NT2/D1 (cell line): ENCODE measurements at places on chromosomes 5 and 9.
A peak's percentile ranks its signal among the peaks of the same experiment; 100 is the strongest.

DNA sequence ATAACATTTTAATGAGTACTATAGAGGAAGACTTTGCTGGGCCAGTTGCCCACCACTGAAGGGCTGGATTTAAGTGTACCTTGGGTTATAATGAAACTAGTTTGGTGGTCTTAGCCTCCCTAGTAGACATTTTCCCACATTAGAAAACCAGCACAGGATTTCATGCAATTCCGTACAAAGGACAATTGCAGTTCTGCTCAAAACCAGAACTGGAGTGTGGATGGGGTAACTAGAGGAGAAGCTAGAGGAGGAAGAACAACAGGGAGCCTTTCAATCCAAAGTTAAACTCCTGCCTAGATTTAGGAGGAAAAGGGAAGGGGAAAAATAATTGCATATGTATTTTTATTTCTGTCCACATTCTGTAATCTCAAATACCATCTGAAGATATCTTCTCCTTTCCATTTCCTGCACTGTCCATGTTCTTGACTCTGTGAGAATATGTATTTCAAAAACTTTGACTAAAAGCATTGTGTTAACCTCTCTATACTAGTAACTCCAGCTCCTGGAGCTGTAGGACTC is 97.5 kb upstream of the SSBP2 start:
- DNase-seq: no peak

- DNase-seq: no peak
These were observed 63.4 kb upstream of the WWC1 start for GRCh38 chr5:168227973-168228615.

DNA sequence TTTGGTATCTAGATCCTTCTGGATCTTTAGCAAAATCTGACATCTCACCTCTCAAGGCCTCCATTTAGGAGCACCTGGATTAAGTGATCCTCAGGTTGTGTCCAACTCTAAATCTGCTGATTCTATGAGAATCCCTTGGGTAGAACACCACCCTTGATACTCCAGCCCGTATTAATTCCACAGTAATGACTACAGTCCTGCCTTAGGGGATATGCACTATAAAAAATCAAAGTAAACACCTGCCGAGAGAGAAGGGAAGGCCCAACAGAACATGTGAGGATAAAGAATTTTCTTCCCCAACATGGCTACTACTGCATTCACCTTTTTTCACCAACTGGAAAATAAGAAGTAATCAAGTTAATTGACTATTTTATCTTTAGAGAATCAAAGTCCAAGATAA is 27.6 kb downstream of the DAP start:
- no peak for DNase-seq

- no peak for DNase-seq
These were observed 271.2 kb downstream of the RASEF start for GRCh38 chr9:82791692-82792091.

- no peak for DNase-seq
These were observed 52.5 kb downstream of the CXXC5 start for GRCh38 chr5:139700711-139701055.

DNA sequence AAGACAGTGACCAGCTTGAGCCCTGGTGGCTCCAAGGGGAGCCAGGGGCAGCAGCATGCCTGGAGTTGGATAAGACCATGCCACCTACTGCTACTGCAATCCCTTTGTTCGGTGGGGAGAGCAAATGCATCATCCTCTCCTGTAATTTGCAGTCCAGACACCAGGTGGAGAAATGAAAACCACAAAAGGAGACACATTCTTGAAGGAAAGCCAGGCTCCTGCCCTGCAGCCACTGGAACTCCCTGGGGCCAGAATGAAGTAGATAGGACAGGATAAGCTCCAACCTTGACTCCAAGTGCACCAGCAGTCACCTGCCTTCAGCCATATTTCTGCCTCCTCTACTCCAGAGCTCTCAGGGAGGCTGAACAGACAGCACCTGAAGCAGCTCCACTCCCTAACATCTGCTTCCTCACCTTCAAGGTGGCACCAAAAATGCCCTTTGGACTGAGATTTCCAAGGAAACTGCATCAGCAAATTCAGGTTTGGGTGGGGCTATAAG is 65.1 kb upstream of the IQGAP2 start:
- peak; percentile 74 for DNase-seq

- DNase-seq: no peak
These were observed 2.4 kb downstream of the ATG12 start for GRCh38 chr5:115838885-115839518.

- no peak for DNase-seq
These were observed 35.2 kb downstream of the SH3TC2 start for GRCh38 chr5:149027636-149028035.

DNA sequence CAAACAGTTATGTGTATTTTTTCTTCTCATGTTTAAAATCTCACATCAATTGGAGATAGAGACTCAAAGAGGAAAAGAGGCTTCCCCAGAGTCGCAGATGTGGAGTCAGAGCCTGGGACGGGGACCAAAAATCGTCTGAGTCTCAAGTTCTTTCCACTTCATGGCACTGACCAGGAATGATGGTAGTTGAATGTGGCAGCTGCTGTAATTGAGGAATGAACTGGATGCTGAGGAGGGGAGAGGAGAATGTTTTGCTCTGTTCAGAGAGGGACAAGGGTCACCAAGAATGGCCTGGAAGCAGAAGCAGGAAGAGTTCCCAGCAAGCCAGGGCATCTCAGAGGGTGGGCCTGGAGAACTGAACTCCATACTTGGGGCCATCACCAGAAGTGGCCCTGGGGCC is 103.9 kb downstream of the NSG2 start:
- no peak for DNase-seq

DNA sequence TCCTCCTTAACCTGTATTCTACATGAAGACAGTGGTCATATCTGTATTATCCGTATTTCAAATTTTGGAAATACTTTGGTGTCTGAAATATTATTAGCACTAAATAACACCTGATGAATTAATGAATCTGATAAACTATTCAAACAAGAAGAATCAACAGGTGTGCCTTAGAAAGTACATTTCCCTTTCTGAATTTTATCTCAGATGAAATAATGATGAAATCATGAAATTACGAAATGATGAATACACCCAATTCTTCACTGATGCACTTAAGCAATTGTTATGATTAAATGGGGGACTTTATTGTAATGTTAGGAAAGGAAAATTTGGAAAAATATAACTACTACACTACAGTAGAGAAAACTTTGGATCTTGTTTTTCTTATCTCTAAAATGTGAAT is 313.6 kb downstream of the HCN1 start:
- no peak for DNase-seq
